ENCODE measurements at places on chromosomes 3 and 15.

- DNase-seq = no peak
Observed at GRCh38 chr3:14829811-14830210, 11.0 kb downstream of the FGD5 start.

- no peak for DNase-seq
Observed at GRCh38 chr3:168877899-168878298, 782.2 kb upstream of the GOLIM4 start.

DNA sequence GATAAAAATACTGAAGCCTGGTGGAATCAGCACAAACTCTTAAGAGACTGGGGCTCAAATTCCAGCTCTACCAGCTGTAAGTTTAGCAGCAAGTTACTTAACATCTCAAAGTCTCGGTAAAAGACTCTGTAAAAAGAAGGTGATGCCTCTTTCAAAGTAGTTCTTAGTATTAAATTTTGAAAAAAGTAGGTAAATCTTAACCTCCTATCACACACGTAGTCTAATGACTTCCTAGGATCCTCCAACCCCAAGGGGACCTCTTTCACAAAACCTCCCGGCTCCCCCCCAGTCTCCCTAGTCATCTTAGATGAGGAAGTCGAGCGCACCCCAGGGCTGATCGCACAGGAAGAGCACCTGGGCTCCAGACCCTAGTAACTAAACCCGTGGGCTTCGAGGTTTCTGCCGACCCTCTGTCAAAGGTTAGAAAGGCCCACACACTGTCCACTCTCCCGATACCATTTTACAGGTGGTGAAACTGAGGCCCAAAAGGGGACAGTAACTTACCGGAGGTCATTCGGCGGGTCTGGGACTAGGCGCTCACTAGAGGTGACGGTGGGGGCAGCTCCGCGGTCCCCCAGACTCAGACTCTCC is 427 bp downstream of the MBD4 start:
- no peak for DNase-seq

- no peak for DNase-seq
Observed at GRCh38 chr15:92392462-92392861, 1.2 kb upstream of the ST8SIA2 start.

DNA sequence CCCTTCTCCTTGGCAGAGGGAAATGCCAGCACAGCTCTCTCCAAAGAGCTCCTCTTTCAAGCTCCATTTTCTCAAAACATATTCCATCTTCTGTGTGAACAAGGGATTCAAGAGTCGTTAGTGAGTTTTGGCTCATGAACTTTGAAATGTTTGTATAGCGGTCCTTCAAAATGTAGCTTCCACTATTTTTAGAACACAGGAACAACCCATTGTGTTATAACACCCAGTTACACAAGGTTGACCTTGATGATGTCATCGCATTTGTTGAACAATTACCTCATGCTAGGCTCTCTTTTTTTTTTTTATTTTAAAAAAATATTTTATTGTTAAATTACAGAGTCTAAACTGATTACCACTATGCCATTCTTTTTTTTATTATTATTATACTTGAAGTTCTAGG is 251.7 kb downstream of the THSD4 start:
- DNase-seq = no peak

DNA sequence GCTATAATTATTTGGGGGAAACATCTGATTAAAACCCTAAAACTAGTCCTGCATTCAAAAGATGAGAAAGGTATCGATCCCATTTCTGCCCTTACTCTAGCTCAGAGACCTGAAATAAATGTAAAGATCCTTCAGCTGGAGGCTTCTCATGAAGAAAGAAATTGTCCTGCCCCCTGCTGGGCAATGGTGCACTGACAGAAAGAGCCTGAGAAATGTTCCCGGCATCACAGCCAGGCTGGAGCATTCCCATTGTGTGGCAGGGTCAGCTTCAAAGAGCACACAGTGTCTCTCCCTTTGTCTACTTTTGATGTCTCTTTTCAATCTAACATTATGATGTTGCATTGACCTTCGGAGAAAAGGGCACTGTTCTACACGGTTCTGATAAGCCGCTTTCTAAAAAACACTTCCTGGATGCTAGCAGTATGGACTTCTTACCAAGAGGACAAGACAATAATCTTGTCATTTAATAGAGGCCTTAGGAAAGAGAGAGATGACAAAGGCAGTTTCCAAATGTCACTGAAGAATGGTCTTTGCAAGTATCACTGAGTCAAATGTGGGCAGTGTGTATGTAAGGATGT is 287.5 kb downstream of the MAGI1 start:
- DNase-seq = no peak
